ENCODE measurements at places on chromosomes 12 and 14.
A peak's percentile ranks its signal among the peaks of the same experiment; 100 is the strongest.

DNA sequence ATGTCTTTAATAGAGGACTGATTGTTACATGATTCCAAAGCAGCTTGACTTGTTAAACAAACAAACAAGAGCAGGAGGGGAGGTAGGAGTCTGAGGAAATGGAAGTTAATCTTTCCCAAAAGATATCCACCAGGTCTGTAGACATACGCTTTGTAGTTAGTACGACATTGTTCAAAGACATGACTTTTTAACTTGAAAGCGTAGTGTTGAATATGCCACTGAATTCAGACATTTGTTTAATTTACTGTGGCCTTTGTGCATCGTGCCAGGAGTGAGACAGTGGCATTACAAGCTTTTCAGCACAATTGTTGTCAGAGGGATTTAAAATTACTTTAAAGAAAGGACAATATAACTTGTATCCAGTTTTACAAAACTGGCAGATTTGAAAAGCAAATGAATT, 53.0 kb downstream of the SAV1 start:
- no peak for DNase-seq

- DNase-seq: no peak
Measured at GRCh38 chr14:29900609-29901350, 26.9 kb downstream of the PRKD1 start.

- DNase-seq: peak; percentile 39
Measured at GRCh38 chr14:77040741-77041653, 12.5 kb upstream of the IRF2BPL start.

- no peak for DNase-seq
Measured at GRCh38 chr12:48993787-48994186, 5.4 kb downstream of the DDN start.

DNA sequence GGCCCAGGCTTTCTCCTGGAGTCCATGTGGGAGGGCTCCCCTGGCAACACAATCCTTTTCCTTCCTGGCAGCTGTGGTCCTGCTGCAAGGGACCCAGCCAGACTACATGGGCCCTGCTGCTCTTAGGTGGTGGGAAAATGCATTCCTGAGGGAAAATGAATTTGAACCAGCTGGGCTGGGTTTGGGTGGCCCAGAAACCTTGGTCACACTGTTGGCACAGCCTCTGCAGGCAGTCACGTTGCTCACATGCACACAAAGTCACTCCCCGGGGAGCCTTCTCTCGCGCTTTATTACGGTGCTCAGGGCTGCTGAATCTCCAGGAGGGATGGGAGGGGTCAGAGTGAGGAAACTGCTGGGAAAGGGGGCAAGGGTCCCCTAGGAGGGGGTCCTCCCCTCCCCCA, 17.2 kb downstream of the PLEKHG3 start:
- DNase-seq: no peak

DNA sequence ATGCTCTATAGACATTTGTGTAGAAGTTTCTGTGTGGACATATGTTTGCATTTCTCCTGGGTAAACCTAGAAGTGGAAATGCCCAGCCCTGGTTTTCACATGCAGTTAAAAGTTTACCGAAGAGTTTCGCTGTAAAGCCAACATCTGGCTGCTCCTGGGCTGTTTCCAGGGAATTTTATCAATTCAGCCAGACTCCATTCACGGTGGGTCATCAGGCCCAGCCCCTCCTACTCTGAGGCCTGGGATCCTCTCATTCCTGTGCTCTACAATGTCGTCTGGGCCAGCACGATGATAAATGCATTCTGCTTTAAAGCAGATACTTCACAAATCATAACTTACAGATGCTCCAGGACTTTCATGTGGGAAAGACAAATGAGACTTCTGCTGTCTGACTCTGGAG, 7.1 kb downstream of the NUAK1 start:
- no peak for DNase-seq

DNA sequence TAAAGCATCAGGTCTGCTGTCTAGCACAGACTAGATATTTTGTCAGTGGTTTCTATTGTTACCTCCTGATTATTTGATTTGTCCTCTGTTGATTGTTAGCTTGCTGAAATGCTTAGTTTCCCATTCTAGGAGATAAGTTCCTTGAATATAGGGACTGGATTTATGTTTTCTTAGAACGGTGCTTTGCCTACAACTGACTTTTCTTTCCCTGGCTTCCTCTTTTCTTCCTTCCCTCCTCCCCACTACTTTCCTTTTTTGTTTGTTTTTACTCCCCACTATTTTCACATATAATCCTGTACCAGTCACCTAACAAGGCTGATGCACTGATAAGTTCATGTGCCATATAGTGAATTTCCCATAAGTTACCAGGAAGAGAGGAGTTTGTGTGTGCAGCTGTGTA, 58.5 kb upstream of the METAP2 start:
- no peak for DNase-seq
